ENCODE measurements at places on chromosomes 3 and 15.

DNA sequence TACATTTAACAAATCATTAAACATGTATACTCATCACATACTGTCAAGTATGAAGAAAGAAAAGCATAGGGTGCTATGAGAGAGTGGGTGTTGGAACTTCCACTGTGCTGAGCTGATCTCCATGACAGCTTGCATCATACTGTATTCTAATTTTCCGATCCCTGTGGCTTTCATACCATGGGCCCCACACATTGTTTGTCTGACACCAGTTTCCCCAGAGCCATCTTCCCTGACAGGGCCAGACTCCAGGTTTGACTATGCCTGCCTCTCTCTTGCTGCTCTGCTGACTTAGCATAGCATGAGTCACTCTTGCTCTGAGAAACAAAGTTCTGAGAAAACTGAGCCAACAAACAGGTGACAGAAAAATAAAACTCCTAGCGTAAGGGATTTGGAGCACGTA lies 37.0 kb upstream of the CASR start:
- DNase-seq = no peak

DNA sequence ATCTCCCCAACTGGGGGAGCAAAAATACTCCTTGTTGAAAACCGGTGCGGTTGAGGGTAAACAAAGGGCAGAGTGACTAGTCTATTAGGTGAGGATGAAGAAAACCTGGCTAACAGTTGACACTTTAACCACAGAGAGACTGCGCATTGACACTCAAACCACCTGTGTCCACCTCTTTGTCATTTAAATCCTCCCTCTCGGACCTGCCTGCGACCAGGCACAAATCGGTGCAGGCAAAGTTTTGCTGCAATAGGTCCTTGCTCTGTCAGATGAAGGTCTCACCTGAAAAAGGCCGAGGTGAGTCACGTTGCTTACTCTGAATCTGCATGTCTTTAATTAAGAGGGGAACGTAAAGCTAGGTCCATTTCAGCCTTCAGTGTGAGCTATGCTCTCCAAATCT lies 494.1 kb upstream of the DPPA4 start:
- DNase-seq = no peak

- DNase-seq = no peak
These were observed 328.5 kb upstream of the TLE3 start for GRCh38 chr15:70426096-70426821.

DNA sequence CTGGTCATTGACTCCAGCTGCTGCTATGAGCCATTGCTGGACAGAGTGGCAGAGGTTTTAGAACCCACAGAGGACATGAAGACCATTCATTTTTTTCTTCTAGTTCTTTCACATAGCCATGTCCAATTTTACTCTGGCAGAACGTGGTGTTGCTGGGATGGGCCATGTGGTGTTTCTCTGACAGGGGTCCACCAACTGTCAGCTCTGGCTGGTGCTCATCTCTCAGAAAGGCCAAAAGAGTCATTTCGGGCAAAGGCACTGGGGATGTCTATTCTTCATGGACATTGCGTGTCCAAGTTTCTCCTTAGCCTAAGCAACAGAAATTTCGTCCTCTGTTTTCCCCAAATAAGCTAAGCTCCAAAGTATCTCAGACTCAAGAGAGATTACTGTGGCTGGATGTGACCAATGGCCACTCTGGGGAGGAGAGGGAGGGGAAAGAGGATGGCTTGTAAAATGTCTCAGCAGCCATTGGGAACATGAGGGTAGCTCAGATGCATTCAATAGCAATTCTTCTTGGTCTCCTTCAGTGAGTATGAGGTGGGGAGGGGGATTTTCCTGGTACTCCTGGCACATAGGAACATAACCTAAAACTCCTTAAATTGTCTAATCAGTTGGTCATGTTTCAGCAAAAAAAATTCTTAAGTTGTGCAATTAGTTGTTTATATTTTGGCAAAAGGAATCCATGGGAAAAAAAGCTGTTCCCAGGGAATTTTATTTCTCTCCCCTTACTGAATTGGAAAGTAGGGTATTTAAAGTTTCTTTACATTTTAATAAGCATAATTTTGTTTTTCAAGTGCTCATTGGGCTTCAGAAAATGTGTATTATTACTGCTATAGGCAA lies 131.6 kb upstream of the MITF start:
- DNase-seq = no peak

DNA sequence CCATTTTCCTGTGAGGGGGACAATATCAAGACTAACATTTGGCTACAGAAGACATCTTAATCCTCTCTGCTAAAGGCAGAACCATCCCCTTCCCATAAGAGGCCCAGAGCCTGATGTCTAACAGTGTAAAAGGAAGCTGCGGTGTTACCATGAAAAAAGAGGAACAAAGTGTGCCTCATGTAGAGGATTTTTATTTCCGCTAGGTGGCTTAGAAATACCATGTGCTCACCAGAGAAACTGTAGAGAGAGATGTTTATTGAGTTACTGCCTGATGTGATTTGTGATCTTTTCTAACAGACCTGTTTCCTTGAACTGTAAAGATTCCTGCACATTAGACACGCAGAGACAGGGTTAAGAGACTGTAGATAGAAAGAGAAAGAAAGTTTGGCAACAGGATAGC lies 22.0 kb downstream of the OR5H15 start:
- no peak for DNase-seq

GRCh38 chr3:9715764-9716437 lies 12.3 kb downstream of the CPNE9 start:
- peak; percentile 13 for DNase-seq

DNA sequence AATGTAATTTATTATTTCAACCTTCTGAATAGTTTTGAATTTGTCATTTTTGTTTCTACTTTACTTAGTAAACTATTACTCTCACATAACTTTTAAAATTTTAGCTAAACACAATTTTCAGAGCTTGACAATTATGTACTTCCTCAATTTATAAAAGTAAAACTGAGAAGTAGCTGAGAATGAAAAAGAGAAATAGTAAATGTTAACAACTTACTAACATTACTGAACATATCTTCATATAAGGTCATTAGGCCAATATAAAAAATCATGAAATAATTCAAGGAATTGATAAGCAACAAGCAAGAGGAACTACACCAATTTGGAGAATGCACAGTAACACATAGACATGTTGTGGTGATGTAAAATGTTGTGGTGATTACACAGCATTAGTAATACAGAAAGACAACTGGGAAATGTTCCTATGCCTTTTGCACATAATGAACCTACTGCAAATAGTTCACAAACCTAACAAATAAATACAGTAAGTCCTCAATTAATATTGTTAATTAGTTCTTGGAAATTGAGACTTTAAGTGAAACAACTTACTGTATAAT lies 137.9 kb downstream of the CBLB start:
- DNase-seq = no peak

DNA sequence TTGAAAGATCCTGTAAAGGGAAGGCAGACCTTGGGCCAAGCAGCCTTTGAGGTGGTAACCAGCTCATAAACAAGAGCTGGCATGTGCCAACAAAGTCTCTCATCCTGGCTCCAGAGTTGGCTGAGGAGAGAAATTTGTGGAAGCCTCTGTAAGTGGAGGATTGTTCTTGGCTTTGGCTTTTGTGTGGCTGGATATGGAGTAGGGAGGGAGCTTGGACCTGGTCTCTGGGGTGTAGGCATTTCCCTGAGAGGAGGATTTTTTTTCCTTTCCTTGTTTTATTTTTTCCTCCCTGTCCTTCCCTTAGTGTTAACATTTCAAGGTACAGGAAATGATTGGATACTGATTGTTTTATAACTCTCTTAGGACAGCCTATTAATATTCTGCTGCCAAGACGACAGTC lies 60.8 kb downstream of the ZNF609 start:
- DNase-seq = no peak

GRCh38 chr3:100274361-100274760 lies 13.6 kb downstream of the TBC1D23 start:
- no peak for DNase-seq

DNA sequence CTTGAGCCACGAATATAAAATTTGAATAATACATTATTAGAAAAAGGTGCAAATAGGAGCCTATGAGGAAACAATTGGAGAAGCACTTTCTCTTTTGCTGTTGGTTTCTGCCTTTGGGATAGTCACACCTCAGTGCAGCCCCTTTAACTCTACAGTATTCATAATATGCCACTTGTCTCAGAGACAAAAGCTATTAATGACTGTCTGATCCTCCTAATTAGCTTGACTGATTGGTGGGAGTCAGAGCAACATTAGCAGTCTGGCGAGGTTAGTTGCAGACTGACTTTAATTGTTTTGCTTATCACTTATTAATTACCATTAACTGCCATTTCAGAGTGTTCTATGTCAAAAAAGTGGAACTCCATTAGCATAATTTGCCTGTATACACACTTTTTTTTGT lies 225.0 kb upstream of the ARHGEF26 start:
- no peak for DNase-seq

- DNase-seq = no peak
These were observed 3.7 kb upstream of the TMED3 start for GRCh38 chr15:79307251-79307650.

GRCh38 chr3:101884776-101885175 lies 35.5 kb downstream of the NFKBIZ start:
- no peak for DNase-seq

DNA sequence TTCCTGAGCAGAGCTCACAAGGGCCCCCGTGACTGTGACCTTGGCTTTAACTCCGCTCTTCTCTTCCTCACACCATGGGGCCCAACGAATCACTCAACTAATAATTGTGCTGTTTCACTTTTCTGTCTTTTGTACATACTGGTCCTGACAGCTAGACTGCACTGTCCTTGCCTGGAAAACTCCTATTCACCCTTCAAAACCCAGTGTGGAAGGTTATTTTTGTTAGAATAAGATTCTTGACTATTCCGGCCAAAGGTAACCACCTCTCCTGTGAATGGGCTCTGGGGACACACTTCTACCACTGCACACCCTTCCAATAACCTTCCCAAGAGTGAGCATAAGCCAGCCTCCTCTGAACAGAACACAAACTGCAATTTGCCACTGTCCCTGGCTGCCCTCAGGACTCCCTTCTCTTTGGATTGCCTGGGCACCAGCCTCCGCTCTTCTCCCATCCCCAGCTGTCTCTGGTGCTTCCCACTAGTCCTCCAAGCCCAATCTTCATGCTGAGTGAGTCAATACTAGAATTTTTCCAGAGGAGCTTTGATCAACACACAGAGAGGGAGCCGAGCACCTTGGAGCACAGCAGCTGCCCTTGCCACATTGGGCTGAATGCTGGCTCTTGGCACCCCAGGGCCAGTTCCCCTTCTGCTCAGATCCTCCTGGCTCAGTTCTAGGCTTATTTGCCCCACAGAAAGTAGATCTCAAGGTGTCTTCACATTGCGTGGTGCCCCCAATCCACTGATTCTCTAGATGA lies 2.1 kb downstream of the SCN5A start:
- no peak for DNase-seq
